ENCODE measurements at places on chromosomes 3 and 15. TPM values are rescaled to one million over a fixed set of nuclear protein-coding genes. Genes with fewer than 3 reads are reported as not detected.

CADM2 gene
- 1.3 TPM for total RNA-seq

- H3K4me1 ChIP-seq, result no peaks in the 10 kb centered on the region
- no peak for DNase-seq
- H3K36me3 ChIP-seq, result no peaks in the 10 kb centered on the region
- H3K4me3 ChIP-seq, result no peak overlapping the region
- no peak overlapping the region for H3K27ac ChIP-seq
Observed at GRCh38 chr3:196974661-196975060, 6.0 kb upstream of the PIGZ start.

SNTN gene
- total RNA-seq, result not detected

DNA sequence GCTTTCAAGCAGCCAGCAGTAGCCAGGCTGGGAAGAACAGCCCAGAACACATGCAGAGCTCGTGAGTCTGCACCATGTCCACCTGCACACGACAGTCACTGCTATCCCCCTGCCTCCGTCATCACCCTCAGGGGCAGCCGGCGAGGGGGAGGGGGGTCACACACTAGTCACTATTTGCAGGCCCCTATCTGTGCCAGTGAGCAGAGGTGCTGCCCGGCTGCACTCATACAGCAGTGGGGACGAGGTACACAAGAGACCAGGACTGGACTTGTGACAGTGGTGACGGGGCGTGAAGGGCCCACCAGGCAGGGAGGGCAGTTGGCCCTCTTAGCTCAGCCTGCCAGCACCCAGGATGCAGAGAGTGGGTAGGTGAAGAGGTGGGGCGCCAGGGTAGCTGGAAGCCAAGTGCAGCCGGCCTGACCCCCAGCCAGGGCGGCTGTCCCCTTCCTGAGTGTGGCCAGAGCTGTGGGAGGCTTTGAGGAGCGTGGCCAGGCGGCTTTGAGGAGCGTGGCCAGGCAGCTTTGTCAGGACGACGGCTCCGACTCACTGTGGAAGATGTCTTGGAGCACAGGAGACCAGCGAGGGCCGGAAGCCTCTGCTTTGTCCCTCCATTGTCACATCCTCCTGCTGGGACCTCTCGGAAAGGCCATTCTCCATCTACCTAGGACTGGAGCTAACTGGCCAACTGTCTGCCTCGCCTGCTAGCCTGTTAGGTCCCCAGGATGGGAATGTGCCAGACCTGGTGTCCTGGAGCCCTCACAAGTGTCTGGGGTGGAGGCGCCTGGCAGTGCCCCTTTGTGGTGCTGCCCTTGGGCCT is 52.1 kb upstream of the FGD5 start:
- no peak overlapping the region for H3K4me3 ChIP-seq
- H3K27me3 ChIP-seq, result no peaks in the 10 kb centered on the region
- no peak overlapping the region for H3K27ac ChIP-seq
- DNase-seq, result no peak

SERPINI1 gene
- total RNA-seq, result 13.8 TPM

CAMKV gene
- total RNA-seq, result not detected

CFAP100 gene
- total RNA-seq, result not detected

GRCh38 chr3:149437710-149438109 is 36.8 kb upstream of the TM4SF4 start:
- no peaks in the 10 kb centered on the region for H3K4me1 ChIP-seq
- H3K27ac ChIP-seq, result no peak overlapping the region
- H3K4me3 ChIP-seq, result no peak overlapping the region
- no peak for DNase-seq

DNA sequence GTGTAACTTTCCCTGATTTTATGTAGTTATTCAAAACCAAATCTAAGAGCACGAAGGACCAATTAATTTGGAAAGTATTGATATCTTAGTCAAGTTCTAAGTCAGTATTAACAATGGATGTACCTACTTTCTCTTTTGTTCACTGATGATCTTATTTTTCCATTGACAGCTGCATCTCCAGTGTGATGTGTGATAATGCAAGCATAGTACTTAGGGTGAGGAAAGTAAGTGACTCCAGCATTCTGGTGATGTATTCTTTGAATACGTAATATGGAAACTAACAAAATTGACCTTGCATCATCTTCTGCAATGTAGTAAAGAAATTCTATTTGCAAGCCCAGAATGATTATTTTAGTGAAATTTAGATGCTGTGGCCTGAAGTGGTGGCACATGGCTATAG is 22.4 kb downstream of the FBXW12 start:
- H3K27me3 ChIP-seq, result no peaks in the 10 kb centered on the region
- H3K36me3 ChIP-seq, result no peaks in the 10 kb centered on the region
- H3K4me1 ChIP-seq, result no peaks in the 10 kb centered on the region
- no peak overlapping the region for H3K27ac ChIP-seq
- no peak for DNase-seq

DNA sequence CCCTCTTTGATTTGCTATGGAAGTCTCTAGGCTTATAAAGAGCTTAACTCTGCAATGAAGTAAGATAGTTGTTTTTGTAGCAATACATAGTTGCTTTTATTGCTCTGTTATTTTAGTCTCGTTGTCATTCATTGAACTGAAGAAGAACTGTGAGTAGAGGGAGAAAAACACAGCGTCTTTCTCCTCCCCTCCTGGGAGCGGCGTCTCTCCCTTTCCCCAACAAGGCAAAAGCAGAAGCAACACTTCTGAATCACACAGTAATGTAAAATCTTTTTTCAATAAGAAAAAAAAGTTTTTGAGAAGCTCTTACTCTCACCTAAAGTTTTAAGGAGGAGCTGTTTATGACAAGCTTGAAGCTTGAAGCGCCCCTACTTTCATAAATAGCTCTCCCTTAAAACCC is 119.3 kb upstream of the SLC7A14 start:
- no peak overlapping the region for H3K27ac ChIP-seq
- H3K4me1 ChIP-seq, result no peaks in the 10 kb centered on the region
- no peaks in the 10 kb centered on the region for H3K27me3 ChIP-seq
- no peaks in the 10 kb centered on the region for H3K36me3 ChIP-seq

DNA sequence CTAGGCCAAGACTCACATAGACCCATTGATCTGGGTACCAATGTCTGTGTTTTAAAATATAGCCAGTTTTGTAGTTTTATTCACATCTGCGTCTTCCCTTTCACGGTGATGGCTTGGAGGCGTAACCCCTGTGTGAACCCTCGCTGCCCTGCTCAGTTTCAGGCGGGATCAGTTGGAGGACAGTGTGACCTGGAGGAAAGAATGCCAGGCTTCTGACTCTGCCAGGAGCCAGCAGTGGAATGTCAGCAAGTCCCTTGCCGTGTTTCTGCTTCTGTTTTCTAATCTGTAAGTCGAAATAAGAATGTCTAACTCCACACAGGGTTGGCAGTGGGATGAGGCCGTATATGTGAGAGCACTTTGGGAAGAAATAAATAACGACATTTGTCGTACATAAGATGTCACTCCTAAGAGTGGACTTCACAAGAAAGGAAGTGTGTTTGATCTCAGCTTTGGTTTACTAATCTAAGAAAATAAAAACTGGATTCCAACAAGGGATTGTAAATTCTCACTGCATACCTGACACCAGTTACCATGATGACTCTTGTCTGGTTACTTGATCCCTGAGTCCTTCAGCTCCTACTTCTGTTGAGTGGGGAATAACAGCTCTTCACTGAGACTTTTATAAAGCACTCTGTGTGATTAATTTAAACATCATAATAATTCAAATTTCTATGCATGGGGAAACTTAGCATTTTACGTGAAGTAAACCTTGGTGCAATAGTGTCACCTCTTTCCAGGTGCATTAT is 6.3 kb upstream of the CA12 start:
- no peak for DNase-seq
- no peak overlapping the region for H3K4me3 ChIP-seq
- no peaks in the 10 kb centered on the region for H3K27me3 ChIP-seq
- H3K36me3 ChIP-seq, result no peaks in the 10 kb centered on the region
- H3K4me1 ChIP-seq, result no peaks in the 10 kb centered on the region

ELP6 gene
- 19.7 TPM for total RNA-seq

ZIC1 gene
- 0.99 TPM for total RNA-seq

Measured in aorta (tissue), 5 donors.